ENCODE measurements at places on chromosomes 1 and 21.

DNA sequence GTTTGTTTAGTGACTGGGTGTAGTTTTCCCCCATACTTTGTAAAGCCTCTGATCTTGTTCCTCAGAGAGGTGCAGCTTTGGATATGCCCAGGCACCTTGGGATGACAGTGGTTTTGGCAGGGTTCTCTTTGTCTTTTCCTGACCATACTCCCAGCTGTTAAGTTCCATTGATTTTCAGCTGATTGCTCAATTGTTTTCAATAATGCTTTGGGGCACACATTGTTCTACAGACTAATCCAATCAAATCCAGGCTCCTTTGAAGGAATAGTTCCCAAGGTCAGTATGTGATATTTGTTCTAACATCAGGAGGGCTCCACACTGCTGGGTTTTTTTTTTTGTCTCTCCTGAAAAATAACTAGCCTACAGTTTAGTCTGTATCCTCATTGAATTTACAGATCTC, 24.8 kb downstream of the PPP2R5A start:
- peaks cover 28% of the 10 kb centered on the region for H3K36me3 ChIP-seq
- peak overlapping the region; percentile 57 for H3K27ac ChIP-seq

GRCh38 chr1:221097479-221098281, 218.4 kb downstream of the HLX start:
- no peak overlapping the region for H3K27ac ChIP-seq
- H3K27me3 ChIP-seq = no peaks in the 10 kb centered on the region
- H3K36me3 ChIP-seq = peaks cover 22% of the 10 kb centered on the region
- H3K4me1 ChIP-seq = peaks cover 19% of the 10 kb centered on the region

DNA sequence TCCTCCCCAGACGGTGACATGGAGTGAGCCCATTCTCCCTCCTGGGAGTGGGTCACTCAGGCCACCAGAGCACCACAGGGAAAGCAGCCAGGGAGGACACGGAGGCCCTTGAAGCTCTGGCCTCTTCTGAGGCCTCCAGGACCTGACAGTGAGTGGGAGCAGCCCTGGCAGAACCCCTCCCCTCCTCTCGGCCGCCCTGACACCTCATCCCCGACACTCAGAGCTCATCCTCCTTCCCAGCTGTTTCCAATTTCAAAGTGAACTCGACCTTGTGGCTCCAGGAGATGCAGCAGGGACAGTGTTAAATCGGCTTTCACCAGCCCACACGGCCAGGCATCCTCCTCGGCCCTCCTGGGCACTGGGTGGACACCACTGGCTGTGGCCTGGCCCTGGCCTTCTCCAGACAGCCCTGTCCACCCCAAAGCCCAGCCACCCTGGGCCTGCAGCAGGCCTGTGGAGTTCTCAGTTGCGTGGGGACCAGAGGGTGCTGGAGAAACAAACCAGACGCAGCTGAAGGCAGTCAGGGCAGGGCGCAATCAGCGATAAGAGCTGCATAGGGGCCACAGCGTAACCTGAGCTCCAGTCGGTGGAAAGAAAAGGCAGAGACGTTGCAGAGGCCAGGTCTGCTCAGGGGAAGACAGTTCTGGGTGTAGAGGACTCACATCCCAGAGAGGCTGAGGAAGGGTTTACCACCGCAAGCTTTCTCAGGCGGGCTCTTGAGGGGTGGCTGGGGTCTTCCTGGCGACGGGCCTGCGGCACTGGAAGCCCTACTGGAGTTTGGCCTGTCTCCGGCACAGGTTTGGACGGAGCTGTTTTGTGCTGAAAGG, 27.1 kb downstream of the FTCD start:
- no peak overlapping the region for H3K4me3 ChIP-seq
- no peaks in the 10 kb centered on the region for H3K4me1 ChIP-seq
- no peak overlapping the region for H3K27ac ChIP-seq
- no peaks in the 10 kb centered on the region for H3K36me3 ChIP-seq

- H3K4me3 ChIP-seq = no peak within 1 kb of the TSS
- no peaks in the 10 kb centered on the region for H3K36me3 ChIP-seq
- no peak within 1 kb of the TSS for H3K27ac ChIP-seq
- peaks cover under 1% of the 10 kb centered on the region for H3K4me1 ChIP-seq
These were observed at the start of gene CLCNKB for GRCh38 chr1:16043521-16043920. Gene CLCNKB (plus strand): TSS chr1:16043782. CDS start chr1:16044493, 711 bp downstream.

DNA sequence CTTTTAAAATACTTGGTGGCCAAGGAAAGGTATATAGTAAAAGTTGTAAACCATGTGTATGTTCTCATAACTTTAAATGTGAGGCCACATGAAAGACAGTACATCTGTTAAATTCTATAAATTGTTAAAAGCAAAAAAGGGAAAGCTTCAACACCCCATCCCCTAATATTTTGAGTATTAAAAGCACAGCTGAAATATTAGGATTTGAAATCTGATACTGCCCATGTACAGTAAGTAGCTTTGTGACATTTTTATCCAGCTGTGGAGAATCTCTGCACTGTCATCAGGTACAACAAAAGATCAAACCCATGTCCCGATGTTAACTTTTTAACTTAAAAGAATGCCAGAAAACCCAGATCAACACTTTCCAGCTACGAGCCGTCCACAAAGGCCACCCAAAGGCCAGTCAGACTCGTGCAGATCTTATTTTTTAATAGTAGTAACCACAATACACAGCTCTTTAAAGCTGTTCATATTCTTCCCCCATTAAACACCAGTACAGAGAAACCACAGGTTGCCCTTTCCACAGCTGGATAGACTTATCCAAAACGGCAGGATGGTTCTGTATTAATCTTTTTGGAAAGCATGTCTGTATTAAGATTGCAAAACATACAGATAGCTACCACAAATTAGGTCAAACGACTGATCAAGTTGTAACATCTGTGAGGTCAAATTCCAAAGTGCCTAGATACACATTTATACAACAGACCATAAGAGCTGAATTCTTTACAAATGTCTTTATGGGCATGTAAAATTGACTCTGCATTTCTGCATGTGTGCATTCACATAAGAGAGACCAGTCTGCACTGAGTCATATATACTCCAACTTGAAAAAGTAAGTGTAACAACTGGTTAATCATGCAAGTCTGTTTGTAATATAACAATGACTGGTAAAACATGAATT, 5.2 kb downstream of the IRF2BP2 start:
- no peaks in the 10 kb centered on the region for H3K27me3 ChIP-seq
- DNase-seq = no peak
- H3K36me3 ChIP-seq = peaks cover 42% of the 10 kb centered on the region

DNA sequence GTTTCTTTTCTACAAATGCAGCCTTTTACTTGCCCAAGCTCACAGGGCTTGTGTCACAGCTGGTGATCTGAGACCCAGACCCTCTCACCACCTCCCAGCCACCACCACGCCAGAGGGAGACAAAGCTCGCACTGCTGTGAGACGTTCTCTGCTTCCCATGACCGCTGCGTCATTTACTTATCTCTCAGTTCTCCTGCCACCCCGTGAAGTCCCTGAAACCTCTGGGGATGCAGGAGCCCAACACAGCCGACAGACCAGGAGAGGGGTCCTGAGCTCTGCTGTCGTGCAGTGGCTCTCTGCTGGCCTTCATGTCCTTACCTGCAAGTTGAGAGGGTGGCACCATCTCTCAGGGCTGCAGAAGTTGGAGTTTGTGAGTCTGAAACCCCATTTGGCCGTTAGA, 77.7 kb downstream of the SLC16A1 start:
- H3K4me1 ChIP-seq = no peaks in the 10 kb centered on the region
- H3K36me3 ChIP-seq = no peaks in the 10 kb centered on the region
- no peak for DNase-seq

DNA sequence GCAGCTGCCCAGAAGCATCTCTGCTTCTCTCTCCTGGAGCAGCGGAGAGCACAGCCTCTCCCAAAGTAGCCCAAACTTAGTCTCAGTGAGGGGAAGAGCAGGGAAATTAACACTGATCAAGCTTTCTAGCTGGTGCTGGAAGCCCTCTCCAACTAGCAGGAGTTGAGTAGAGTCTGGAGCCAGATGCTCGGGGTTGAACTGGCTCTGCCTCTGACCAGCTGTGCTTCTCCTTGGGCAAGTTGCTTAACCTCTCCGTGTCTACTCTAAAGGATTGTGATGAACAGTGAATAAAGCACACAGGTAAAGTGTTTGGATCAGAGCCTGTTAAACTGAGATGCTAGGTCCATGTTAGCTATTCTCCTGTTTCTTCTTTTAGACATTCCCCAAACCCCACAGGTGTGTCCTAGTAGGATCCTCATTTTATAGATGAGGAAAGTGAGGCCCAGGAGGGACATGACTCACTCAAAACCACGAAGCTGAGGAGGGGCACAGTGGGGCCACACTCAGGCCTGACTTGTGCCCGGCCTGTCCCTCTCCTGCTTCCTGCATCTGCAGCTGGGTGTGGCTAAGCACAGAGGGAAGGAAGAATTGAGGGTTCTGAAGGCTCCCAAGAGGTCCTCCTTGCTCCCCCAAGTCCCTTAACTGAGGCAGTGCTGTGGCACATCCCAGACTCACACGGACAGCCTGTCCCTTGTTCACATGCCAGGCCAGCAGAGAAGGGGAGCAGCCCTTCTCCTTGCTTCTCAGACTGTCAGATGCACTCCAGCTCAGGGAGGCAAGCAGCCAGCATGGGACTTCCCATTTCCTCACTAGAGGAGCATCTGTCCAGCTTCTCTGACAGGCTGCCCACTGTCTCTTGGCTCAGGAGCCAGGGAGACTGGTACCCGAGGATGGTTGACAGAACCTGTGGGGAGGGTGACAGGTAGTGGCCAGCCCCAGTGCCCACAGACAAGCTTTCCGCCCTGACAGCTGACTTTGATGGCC, 152.0 kb upstream of the IGSF21 start:
- H3K4me1 ChIP-seq = peaks cover 8% of the 10 kb centered on the region
- no peak overlapping the region for H3K27ac ChIP-seq
- H3K36me3 ChIP-seq = no peaks in the 10 kb centered on the region

- H3K36me3 ChIP-seq = no peaks in the 10 kb centered on the region
- no peak overlapping the region for H3K4me3 ChIP-seq
- no peak for DNase-seq
- no peaks in the 10 kb centered on the region for H3K4me1 ChIP-seq
- peaks cover 10% of the 10 kb centered on the region for H3K27me3 ChIP-seq
These were observed 166.4 kb downstream of the TRABD2B start for GRCh38 chr1:47830641-47831333.

- H3K36me3 ChIP-seq = no peaks in the 10 kb centered on the region
- no peak for DNase-seq
- H3K4me1 ChIP-seq = peaks cover 26% of the 10 kb centered on the region
- H3K27me3 ChIP-seq = peaks cover 4% of the 10 kb centered on the region
- no peak overlapping the region for H3K27ac ChIP-seq
- no peak overlapping the region for H3K4me3 ChIP-seq
These were observed 28.7 kb upstream of the RD3 start for GRCh38 chr1:211520641-211521040.

All from stimulated activated naive B cell treated with anti-CD40 and anti-IgM and Interleukin-4, amounts not matched to agents 10 μg/mL and 1 μg/mL and 100 μg/mL, for 72 hours (primary cell).